ENCODE measurements at places on chromosomes 11 and 22.

DNA sequence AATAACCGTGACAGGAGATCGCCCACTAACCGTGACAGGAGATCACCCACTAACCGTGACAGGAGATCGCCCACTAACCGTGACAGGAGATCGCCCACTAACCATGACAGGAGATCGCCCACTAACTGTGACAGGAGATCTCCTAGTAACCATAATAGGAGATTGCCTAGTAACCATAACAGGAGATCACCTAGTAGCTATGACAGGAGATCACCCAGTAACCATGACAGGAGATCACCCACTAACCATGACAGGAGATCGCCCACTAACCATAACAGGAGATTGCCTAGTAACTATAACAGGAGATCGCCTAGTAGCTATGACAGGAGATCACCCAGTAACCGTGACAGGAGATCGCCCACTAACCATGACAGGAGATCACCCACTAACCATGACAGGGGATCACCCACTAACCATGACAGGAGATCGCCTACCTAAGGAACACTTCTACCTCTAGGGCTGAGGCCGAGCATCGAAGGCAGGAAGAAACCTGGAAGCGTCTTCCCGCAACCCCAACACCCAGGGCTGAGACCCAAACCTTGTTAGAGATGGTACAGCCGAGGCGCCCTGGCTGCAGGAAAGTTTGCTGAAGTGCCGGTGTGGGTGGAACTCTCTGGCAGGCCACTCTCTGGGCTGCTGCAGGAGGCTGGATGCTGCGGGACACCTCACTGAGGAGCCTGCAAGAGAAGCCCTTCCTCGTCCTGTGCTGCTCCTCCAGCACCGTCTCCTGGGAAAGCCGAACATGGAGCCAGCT is 67.5 kb upstream of the THY1 start:
- no peak for DNase-seq

DNA sequence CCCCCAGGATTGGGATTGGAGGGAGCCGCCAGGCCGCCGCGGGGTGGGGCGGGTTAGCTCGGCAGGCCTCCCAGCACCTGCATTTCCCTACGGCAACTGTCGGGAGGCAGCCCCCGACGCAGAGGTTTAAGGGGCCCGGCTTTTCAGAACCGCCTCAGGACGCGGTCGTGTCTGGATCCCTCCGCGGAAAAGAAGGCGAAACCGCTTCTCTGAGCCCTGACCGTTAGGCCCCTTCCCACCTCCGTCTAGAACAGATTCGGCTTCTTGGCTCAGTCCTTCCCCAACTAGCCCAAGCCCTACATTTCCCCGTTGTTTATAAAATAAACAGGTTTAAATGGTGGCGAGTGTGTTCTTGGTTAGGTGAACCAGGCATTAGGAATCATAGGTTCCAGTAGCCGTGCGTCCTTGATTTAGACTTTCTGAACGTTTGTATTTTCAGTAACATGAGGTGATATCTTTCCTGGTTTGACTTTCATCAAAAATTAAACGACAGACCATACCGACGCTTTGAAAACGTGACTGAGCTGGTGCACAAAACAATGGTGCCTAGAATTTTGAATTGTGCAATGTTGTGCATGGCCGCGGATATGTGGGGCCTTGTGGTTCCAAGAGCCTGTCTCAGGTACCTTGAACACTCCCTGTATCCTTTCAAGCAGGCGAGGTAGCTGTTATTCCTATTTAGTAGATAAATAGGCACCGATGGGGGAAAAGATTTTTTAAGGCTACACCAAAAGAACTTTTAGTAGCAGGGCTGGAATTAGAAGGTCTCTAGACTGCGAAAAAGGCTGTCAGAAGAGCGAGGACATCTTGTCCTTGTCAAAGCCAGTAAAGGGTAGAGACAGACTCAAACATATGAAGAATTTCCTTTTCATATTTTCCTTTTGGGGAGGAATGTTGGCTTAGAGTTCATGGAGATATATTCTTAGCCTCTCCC is 1.2 kb upstream of the HSPA8 start:
- no peak for DNase-seq

GRCh38 chr11:65879617-65880016 is at the start of gene CTSW:
Gene CTSW, plus strand, starts transcription at chr11:65879837. Its CDS starts 18 bp downstream, at chr11:65879855.
- DNase-seq: peak; percentile 40

DNA sequence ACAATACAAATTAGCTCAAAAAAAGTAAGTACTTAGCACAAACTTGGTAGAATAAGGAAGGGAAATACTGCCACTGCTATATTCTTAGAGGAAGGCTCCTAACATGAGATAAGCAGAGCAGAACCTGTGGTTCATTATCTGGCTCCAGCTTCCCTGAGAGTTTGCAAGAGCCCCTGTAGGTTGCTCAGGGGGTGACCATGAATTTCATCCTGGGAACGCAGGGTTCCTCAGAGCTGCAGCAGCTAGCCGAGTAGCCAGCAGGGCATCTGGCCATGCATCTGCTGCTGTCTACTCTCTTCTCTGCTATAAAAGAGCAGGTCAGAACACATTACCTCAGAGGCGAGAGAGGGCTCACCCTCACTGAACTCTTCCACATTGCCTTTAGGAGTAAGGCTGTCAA is 67.3 kb downstream of the TRPC6 start:
- no peak for DNase-seq

GRCh38 chr11:44620328-44620725 is 54.9 kb downstream of the CD82 start:
- no peak for DNase-seq

- no peak for DNase-seq
Measured at GRCh38 chr11:61711498-61711897, 31.3 kb downstream of the DAGLA start.

DNA sequence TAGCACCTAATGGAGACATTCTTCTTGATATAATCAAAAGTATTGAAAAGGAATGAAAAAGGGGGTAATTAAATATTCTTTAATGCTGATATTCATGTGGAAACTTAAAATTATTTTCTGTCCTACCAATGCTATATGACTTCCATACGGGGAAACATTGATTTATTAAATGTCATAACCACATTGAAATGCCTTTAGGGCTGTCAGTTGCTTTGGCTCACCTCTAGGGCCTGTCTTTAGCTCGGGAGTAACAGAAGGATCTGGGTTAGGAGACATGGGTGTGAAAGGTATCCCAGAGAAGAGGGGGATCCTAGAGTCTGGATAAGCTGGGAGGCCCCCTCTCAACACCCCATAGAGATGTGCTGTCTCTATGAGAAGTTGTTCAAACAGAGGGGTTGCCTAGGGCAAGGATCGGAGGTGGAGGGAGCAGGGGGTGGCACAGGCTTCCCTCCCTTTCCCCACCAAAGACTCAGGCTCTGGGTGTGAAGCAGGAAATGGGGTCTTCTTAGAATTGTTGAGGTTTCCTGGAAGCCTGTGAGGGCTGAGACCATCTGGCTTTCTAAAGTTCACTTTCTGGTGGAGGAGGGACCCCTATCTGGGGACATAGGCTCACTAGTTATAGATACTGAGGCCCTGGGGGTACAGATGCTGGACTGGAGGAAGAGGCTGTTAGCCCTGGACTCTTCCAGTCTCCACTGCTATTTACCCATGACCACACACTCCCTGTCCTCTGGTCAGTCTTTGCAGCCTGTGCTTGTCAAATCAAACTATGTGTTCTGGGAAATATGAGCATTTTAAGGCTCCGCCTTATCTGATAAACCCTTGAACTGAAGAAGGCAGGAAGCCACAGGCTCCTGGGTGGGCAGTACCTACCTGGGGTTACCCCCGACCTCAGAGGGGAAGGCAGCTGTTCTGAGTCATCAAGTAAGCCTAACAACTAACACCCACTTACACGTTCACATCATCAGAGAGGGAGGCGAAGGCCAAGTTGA is 55.8 kb upstream of the RRAS2 start:
- peak; percentile 66 for DNase-seq

- DNase-seq: no peak
Measured at GRCh38 chr22:44862981-44863860, 110.8 kb downstream of the ARHGAP8 start.

DNA sequence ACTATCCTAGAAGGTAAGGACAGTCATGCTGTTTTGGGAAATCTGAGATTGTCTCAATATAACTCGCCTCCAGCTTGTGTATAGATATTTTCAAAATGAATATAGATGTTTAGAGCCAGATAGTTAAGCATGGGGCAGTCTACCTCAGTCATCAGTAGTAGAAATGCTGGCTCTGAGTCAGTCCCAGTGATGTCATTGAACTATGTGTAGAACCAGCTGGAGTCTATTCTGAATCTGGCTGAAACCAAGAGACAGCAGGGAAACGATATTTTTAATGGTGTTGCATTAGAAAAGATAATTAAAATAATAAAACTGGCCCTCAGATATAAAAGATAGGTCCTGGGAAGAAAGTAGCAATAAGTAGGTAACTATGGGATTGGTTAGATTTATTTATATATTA is 25.9 kb downstream of the PIWIL4 start:
- no peak for DNase-seq

GRCh38 chr11:108838792-108839105 is 173.9 kb downstream of the DDX10 start:
- no peak for DNase-seq

- no peak for DNase-seq
Measured at GRCh38 chr11:11403763-11404725, 51.0 kb upstream of the CSNK2A3 start.

DNA sequence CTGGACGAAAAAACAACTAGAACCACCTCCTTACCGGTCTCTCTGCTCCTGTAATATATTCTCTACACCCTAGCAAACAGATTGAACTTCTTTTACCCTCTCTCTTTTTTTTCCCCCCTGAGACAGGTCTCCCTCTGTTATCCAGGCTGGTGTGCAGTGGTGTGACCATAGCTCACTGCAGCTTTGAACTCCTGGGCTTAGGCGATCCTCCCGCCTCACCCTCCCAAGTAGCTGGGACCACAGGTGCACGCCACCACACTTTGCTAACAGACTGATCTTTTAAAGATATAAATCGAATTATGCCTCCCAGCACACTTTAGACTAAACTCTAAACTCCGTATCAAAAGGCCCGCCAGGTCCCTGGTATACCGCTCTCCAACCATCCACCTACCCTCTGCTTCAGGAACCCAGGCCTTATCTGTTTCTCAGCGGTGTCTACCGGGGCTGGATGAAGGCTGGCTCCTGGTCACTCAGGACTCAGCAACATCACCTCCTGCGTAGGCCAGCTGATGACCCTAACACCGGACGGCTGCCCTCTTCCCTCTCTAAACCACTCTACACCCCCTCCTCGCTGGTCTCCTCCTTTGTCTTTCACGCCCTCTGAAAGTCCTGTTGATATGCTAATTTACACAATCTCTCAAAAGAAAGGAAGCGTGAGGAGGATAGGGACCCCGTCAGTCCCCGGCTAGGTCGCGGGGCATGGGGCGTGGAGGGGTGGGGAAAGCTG is 745 bp downstream of the C22orf39 start:
- DNase-seq: no peak

- no peak for DNase-seq
Measured at GRCh38 chr11:127683321-127683720, 682.8 kb upstream of the KIRREL3 start.

GRCh38 chr11:133659538-133660201 is 127.4 kb upstream of the OPCML start:
- no peak for DNase-seq

- no peak for DNase-seq
Measured at GRCh38 chr11:129286813-129287212, 88.8 kb upstream of the BARX2 start.

GRCh38 chr11:34812905-34813576 is 103.1 kb downstream of the APIP start:
- no peak for DNase-seq

DNA sequence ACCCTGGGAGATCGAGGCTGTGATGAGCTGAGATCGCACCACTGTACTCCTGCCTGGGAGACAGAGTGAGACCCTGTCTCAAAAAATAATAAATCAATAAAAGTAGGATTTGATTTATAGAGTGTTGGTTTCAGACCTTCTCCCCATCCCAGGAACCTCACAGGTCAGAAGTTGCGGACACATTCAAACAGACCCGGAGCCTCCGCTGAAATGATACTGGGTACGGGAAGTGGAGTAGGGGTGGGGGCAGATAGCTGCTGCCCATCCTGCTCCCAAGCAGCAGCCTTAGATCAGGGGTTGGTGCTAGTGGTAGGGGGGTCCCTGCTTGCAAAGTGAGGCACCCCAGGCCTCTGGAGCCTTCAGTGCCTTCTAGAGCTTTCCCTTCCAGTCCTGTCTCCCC is 7.8 kb downstream of the PRDM11 start:
- DNase-seq: no peak

DNA sequence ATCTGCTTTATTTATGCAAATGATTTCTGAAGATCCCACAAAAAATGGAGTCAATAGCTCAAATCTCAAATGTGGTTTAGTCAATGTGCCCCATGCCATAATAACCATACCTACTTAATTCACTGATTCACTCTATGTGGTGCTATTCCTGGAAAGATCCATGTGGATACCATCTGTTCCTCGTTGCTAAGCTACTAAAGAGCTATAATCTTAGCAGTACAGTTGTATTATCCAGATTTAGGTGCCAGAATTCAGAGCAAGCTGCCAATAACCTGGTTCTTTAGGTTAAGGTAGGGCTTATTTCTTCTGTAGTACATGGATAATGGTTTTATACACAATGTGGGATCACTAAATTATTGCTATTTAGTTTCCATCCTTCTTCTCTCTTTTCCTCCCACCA is 974.7 kb upstream of the CCDC90B start:
- no peak for DNase-seq

GRCh38 chr22:25161017-25161915 is 38.4 kb upstream of the CRYBB3 start:
- no peak for DNase-seq

GRCh38 chr11:82867495-82868082 is 32.6 kb downstream of the PRCP start:
- peak; percentile 71 for DNase-seq

- no peak for DNase-seq
Measured at GRCh38 chr11:14141676-14142075, 179.2 kb downstream of the SPON1 start.

GRCh38 chr11:9014826-9015225 is 11.0 kb upstream of the NRIP3 start:
- DNase-seq: no peak

GRCh38 chr11:130897262-130898182 is 18.8 kb downstream of the SNX19 start:
- DNase-seq: no peak

DNA sequence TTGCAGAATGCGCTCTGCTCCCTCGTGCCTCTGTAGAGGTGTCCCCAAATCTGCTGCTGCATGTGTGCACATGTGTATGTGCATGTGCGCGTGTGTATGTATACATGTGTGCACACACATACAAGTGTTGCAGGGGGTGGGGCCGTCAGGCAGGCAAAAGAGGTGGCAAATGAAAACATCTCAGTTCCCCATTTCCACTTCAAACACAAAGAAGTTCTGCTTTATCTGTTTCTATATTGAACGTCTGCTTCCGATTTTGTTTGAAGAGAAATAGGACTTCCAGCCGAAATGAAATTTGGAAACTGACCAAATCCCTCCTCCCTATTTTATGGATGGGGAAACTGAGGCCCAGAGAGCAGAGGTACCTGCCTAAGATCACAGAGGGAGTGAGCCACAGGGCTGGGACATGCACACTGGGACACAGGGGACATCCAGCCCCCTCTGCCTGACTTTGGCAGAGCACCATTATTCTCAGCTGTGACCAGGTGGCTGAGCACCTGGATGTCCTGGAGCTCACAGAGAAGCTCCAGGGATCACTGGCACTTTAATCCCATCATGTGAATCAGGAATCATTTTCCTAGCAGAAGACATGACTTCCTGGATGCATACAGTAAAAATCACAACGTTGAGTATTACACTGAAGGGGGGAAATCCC is 41.2 kb upstream of the ALX4 start:
- no peak for DNase-seq
